GM23248 (cell line): ENCODE measurements at places on chromosomes 2 and 18.

DNA sequence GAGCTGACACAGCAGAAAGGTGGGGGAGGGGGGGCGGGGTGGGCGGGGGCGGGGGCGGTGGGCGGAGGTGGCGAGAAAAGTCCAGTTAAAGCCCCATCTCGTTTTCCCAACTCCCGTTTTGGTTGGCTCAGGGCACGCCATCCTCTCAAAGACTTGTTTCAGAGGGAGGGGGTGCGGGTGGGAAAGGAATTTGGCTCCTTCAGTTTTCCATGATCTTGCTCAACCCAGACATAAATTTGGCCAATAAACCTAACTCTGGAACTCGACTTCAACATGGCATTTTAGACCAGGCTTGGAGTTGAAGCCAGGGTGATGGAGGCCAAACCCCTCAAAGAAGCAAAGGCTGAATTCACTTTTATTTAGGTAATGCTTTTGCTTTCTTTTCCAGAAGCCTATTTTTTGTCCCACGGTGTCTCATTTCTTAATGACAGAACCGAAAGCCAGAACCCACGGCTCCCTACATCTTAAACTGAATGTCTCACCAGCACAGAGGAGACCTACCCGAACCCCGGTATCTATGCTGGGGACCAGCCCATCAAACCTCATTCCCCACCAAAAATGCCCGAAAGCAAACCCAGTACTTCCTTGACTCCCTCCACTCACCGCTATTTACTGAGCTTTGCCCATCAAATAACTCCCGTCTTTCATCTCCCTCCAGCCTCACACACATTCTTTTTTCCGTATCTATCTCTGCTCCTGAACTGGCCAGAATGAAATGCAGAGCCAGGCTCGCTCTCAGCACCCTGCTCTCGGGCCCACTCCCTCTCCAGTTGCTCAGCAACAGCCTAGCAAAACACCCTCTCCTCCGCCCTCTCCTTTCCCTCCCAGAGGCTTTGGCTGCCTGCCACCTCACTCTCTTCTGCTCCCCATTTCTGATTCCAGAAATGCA lies 4.3 kb downstream of the IGFBP5 start:
- DNase-seq, result peak; percentile 81

GRCh38 chr2:230075988-230076631 lies 7.4 kb upstream of the SLC16A14 start:
- DNase-seq, result peak; percentile 4

DNA sequence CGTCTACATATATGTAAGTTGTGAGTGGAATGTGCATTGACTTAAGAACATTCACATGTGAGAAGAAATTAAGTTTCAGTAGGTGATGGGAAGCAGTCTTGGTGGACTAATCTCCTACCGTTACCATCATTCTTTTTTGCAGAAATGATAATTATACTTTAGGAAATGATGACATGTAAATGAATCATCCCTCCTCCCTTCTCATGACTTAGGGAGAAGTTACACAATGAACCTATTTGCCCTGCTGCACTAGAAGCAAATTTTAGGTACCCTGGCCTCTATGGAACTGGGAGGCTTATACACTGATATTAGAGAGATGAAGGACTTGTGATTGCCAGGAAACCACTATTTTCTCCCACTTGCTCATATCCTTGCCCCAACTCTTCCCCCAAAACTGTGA lies 214.2 kb downstream of the CALCRL start:
- peak; percentile 62 for DNase-seq

DNA sequence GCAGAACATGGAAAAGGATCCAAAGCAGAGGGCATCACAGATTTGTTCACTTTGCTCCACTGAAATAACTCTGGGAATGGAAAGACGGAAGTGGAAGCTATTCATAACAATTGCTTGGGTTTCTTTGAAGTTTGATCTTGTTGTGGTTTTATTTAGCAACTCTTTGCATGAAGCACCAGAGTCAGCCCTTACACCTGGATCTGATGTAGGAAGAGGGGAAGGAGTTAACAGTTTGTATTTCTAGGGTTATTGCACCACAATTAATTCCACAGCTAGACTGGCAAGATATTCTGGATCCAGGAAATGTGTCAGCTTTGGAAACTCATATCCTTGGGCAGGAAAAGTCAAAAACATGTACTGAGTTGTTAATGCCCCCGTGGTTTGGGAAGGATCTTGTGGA lies 1143.4 kb downstream of the CNTNAP5 start:
- DNase-seq, result no peak

DNA sequence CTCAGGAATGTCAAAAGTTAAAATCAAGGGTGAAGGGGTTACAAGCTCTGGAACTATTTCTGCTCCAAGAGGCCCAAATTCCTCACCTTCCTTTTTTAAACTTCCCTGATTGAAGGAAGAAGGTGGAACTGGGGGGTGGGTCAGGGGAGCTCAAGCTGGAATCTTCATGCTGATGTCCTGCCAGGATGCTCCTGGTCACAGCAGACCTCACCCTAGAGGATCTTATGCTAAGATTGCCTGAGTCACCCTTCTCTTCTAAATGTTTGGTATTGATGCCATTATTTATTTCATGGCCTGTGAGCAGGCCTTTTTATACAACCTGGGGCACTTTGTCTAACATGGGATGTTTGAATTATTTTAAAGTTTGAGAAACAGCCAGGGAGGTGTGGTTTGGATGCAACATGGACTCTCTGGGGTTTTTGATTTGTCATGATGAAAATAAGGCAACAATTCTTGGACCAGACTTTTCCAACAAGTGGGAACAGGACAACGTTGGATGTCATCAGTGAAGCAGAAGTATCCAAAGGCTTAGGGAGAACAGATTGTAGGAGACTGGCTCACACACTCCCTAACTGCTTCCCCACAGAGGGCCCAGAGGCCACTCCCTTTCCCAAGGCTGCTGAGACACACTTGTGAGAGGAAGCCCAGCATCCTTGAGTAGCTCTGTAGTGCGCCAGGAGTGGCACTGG lies 420.2 kb upstream of the MEX3C start:
- no peak for DNase-seq

DNA sequence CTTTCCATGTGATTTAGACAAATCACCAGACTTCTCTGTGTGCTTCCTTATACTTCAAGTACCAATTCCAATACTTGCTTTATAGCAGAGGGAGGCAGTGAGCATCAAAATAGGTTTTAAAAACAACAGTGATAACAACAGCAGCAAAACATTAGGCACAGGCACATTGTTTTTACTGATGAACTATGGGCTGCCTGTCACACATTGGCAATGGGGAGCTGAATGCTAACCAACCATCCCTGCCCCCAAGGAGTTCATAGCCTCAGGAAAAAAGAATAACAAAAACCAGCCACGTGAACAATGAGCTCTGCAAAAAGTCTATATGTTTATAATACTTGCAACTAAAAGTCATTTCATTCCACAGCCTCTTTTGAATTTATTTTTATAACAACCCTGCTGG lies 287.9 kb upstream of the TRIB2 start:
- DNase-seq, result no peak
